Activated T-cell treated with anti-CD3 and anti-CD28 coated beads for 24 hours (primary cell): ENCODE measurements at places on chromosomes 6 and 20.

DNA sequence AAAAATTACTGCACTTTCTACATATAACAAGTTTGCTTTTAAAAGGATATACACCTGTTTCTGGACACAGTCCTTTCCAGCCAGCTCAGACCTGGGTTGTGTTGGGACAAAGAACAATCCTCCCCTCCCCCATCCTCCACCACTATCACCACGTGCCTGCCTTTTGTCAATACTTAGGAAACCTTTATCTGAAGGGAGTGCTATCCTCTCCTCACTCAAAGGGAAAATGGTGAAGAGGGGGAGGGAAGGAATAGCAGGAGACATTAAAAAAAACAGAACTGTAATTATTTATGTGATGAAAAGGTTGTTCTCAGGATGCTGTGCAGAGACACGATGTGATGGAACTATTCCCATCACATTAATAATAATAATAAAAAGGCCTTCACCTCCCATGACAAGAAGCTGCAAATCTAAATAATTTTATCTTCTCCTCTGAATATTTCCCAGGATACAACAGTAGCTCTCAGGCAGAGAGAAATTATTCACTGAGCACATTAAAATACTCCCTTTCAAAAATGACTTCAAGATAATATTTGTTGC, 105.5 kb downstream of the NRSN1 start:
- DNase-seq: no peak

- no peak for DNase-seq
Measured at GRCh38 chr6:119961450-119961849, 611.9 kb upstream of the MAN1A1 start.

GRCh38 chr20:25072226-25072811, 9.6 kb downstream of the VSX1 start:
- no peak for DNase-seq

GRCh38 chr20:53586640-53587039, 7.0 kb downstream of the ZNF217 start:
- no peak for DNase-seq

- no peak for DNase-seq
Measured at GRCh38 chr6:36917541-36918193, 31.9 kb downstream of the C6orf89 start.
